ENCODE measurements at places on chromosomes 5 and 9.

DNA sequence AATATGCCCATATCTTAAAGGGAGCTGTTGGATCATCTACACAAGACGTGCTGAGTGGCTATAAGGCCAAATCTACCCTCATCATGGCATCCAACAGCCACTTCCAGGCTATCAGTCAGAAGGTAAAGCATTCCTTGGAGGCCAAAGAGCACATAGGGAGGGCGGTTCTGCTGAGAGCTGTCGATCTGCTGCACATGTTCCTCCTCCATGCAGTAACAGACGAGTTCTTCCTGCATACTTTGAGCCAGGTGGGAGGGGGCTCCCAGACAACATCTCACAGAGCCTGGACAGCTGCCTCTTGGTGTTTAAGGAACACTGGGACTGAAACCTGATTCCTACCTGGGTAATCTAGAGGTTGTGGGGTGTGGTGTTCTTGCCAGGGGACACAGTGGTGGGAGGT lies 93.3 kb upstream of the RAI14 start:
- DNase-seq, result no peak

DNA sequence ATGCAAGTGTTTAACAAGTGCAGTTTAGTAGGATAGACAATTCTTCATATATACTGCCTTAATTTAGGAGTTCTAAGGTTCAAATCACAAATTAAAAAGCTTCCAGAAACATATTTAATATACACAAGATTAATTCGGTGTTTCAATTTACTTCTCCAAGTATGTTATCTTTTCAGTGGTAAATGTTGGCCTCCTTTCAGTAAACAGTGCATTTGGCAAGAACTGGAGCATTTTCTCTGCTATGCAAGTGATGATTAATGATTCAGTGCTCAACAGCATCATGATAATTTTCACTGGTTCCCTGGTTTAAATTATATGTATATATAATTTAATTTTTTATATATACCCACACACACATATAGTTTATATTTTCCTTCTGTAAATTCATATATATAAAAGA lies 541.7 kb downstream of the EFNA5 start:
- no peak for DNase-seq

DNA sequence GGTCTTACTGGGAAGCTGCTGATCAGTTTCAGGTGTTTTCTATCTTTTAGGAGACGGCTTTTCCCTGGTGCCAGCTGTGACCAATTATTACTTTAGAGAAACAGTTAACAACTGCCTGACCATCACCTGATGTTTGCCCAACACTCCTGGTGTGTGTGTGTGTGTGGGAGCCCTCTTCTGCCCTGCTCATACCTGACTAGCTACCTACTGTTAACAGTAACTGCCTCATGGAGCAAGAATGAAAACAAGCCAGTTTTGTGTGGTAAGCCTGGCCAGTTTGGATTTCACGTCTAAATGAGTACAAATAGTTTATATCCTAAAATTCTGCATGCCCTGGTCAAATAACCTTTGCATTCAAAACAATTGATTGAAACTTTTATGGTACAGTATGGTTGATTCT lies 46.1 kb upstream of the RIOK2 start:
- no peak for DNase-seq

DNA sequence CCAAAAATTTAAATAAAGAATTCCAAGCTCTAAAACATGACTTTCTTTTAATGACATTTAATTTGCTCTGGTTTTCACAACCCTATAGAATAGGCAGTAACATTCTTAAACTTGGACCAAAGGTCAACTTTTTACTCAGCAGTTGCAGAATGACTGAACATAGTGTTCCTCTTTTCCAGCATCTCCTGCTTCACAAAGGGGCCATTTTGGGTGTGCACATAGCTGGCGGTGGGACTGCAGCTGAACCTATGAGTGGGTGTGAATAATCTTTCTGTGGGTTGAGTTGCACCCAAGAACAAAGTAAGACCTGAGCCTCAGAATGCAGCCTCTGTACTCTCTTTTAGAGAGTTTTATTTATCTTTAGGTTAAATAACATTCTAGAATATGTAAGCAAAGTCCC lies 96.9 kb upstream of the HAPLN1 start:
- no peak for DNase-seq

DNA sequence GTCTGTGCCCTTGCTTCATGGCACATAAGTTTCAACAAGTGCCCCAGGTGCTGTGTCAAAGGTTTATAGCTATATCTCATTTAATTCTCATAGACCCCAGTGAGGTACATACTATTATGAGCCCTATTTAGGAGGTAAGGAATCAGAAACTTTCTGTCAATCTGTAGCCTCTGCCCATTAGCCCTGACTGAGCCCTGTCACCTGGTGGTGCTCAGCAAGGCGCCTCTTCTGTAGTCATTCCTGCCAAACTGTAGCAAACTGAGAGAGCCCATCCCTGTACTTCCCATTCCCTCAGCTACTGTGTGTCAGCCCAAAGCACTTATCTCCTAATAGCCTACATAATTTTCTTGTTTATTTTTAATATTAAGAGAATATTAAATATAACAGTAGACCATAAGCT lies 46.5 kb upstream of the FOXI1 start:
- DNase-seq, result no peak

DNA sequence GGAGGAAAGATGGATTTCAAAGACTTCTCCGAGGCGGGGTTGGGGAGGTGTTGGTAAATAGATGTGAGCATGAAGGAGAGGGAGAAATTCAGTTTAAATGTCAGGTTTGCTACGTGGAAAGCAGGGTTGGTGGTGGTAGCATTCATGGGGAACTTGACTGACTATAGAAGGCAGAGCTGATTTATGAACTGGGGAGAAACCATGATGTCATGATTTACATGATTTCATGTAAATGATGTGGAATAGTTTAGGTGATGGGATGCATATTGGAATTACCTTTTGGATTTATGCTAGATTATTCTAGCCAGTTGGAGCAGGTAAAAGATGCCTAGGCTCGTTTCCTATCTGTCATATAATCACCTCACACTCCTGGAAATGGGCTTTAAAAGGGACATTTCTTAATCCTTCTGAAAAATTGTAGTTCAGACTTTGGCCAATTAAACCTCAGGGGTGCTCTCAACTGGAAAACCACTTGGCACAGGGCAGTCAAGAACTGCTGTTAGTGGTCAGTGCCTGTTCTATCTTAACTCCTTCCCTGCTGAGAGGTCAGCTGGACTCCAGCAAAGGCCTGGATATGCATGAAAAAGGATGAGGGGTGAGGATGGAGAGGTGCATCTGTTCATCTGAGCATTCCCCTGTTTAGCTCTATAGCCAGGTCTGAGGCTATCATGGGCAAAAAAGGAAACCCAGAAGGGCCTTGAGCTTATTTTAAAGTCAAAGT lies 50.1 kb upstream of the BASP1 start:
- no peak for DNase-seq

GRCh38 chr5:172886974-172887501 lies 53.0 kb downstream of the ERGIC1 start:
- DNase-seq, result no peak

GRCh38 chr9:135067096-135067710 lies 20.3 kb upstream of the OLFM1 start:
- peak; percentile 8 for DNase-seq

DNA sequence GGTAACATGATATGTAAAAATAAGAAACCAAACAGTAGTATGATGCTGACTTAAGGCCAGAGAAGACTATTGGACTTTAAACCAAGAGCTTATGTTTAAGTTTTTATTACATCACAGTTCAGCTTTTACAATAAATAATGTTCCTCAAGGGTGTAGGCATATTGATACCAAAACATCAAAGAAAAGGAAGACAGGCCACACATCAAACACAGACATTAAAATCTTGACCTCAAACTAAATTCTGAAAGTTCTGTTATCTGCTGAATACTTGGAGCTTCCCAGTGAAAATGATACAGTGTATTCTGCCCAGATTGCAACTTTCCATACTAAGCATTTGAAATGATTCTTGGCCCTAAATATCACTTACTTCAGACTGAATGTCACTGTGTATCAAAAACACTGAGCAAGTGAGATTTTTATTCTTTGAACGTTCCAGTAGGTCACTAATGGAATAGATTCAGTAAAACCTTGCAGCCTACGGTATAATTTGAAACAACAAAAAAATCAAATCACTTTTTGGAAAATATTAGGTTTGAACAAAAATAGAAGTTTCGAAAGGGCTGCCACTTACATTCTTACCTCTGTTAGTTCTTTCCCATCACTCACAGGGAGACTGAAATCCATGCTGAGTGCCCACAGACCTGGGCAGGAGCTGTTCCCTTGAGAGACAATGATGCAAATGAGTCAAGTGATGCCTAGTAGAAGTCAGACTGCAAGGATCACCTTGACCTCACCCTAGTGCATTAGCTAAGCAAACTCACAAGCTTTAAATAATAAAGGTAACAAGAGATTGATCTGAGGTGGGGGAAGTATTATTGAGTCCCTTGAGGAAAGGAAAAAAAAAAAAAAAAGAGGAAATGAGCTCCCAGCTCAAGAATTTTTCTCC lies 2.5 kb downstream of the LPAR1 start:
- no peak for DNase-seq

- DNase-seq, result no peak
Observed at GRCh38 chr9:32426278-32426939, 42.0 kb downstream of the ACO1 start.

GRCh38 chr9:86328156-86328555 lies 26.1 kb downstream of the TUT7 start:
- no peak for DNase-seq

DNA sequence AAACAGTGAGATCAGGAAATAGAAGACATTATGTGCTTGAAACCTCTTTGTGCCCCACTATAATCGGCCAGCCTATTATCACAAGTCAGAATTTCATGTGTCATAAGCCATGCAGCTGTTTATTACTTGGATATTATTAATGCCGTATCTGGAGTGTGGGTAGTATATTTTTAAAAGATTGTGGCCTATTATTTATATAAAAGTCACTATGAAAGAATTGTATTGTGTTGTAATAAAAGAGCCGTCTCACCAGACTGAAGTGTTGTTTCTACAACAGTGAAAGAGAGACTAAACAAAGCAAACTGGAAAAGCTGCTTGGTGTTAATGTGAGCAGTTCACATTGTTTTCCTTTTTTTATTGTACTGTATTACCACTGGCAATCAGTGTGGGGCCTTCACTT lies 449.1 kb downstream of the PSAT1 start:
- no peak for DNase-seq

GRCh38 chr9:6838158-6838557 lies 80.4 kb downstream of the KDM4C start:
- DNase-seq, result no peak

DNA sequence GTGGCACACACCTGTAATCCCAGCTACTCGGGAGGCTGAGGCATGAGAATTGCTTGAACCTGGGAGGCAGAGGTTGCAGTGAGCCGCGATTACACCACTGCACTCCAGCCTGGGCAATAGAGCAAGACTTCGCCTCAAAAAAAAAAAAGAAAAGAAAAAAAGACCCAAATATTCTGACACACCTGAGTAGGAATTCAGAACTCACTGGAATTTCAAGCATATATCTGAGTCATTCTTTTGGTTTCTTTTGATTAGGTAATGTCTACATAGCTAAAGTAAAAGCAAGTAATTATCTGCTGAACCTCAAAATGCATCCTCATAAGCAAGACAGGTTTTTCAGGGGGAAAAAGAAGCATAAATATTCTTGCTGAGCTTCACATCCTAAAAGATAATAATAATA lies 35.9 kb downstream of the ANKRD31 start:
- no peak for DNase-seq

GRCh38 chr9:37911271-37911681 lies 7.3 kb upstream of the SLC25A51 start:
- no peak for DNase-seq

- no peak for DNase-seq
Observed at GRCh38 chr5:168413062-168413461, 73.2 kb upstream of the RARS1 start.

DNA sequence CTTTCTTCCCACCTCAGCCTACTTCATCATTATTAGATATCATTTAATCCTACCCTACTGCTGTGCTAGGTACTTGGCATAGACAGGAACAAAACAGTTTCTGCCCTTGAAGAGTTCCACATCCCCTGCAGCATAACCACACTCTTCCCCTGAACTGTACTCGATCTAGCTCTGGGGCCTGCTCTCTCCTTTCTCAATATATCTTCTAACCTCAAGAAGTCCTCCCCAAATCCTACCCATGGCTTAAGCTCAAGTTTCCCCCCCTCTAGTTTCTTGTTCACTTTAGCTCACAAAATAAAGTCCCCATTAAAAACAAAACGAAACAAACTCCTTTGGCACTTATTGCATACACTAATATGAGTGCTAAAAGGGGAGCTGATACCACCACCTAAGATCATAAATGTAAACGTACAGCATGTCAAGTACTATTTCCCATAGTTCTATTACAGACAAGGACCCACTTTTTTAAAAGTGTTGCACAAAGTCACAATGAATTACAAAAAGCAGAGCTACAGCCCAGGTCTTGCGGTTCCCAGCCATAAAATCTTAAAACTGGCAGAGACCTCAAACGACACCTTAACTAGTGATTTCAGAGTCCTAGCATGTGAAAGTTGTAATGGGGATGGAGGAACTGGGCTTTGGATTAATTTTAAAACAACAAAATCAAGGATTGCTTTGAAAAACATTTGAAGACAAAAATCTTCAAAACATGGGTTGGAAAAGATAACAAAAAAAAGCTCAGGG lies 80.7 kb downstream of the PTPDC1 start:
- DNase-seq, result no peak

- no peak for DNase-seq
Observed at GRCh38 chr5:42749020-42749419, 7.6 kb upstream of the CCDC152 start.

DNA sequence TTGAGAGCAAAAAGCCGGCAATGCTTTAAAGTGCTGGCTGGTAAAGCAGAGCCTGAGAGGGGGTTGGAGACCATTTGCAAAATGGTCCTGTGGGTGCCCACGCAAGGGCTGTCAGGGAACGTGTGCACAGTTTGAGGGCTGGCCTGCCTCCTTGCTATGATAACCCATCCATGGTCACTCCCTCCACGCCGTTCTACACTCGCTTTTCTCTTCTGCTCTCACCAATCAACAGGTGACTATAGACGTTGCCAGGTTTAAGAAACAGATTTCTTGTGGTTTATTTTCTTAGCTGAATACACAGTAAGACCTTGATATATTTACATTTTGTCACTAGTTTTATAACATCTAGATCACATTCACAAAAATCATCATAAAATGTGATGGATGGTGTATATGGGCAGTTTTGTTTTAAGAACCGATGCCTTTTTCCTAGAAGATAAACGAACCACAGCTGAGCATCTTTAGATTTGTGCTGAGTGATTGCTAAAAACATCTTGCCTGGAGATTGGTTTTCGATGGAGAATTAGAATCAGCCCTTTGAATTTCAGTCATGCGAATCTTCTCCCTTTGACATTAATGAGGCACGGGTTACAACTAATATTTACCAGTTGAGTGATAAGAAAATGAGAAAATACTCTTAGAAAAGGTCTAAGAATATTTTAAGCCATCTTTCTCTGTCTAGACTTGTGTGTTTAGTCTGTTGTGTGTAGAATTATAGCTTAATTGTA lies 13.9 kb downstream of the MAP1B start:
- DNase-seq, result no peak

Data from activated T-cell treated with anti-CD3 and anti-CD28 coated beads, Interleukin-2, amount 50 U/mL, for 1 hour (primary cell).